DMS79 (cell line): ENCODE measurements at places on chromosomes 13 and 19.

GRCh38 chr19:42601811-42602443 is 7.2 kb upstream of the CEACAM8 start:
- DNase-seq: no peak

GRCh38 chr19:51903192-51903591 is 1.6 kb downstream of the ZNF649 start:
- DNase-seq: no peak

DNA sequence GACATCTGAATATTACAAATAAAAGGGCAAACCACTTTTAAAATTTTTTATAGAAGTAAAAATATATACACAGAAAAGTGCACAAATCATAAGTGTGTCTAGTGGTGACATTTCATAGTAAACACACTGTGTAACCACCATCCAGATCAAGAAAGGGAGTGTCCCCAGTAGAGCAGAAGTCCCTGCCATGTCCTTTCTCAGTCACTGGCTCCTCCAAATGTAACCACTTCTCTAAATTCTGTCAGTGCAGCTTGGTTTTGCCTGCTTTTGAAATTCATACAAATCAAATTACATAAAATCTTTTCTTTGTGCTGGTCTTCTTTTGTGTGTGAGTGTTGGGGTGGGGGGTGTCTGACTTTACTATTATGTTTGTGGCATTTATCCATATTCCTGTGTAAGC is 116.5 kb downstream of the RBM26 start:
- DNase-seq: no peak

GRCh38 chr13:75486146-75487062 is 4.4 kb upstream of the TBC1D4 start:
- DNase-seq: no peak

DNA sequence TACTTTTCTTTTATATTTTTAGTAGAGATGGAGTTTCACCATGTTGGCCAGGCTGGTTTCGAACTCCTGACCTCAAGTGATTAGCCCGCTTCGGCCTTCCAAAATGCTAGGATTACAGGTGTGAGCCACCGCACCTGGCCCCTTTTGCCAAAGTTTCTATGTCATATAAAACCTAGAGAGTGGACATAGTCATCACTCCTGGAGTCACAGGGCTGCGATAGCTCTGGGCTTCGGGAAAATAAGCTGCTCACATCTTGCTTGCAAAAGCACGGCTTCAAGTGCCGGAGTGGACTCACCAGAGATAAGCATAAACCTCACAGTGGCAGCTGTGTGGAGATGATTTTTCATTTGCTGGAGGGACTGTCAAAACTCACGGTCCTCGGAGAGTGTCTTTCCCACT is 171.2 kb downstream of the TEX29 start:
- no peak for DNase-seq

GRCh38 chr19:3124630-3125029 is 11.2 kb upstream of the GNA15 start:
- no peak for DNase-seq

DNA sequence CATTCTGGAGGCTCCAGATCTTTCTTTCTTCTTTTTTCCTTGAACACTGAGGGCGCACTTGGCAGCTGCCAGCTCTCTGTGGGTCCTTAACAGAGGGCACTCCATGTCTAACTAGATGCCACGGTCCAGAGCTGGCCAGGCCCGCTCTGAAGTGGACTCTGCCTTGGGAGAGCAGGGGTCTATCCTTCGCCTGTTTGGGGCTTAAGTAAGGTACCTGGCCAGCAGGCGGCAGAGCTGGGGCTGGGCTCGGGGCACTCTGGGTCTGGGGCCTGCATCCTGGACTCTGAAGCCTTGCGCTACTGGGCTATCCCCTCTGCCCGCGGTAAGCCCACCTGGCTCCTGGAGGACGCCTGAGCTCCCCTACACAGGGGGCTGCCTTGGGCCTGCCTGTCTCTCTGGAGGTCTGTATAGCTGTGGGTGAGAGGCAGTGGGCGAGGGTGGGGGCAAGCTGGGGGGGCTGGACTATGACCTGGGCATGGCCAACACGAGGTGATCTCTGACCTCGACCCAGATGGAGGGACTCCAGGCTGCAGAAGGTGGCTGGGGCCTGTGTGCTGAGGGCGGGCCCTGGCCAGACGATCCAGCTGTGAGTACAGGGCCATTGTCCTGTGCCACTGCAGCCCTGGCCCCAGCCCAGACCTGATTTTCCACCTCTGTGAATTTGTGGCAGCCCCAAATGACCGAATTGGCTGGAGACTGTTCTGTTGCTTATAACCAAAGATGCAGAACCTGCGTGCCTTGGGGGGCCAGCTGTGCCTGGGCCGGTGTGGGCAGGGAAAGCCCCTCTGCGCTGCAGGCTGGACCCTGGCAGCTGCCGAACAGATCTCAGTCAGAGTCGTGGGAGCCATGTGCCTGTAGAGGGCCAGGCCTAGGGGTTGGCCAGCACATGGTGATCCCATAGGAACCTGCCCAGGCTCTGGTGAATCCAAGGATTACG is 26.5 kb downstream of the CEBPG start:
- no peak for DNase-seq

DNA sequence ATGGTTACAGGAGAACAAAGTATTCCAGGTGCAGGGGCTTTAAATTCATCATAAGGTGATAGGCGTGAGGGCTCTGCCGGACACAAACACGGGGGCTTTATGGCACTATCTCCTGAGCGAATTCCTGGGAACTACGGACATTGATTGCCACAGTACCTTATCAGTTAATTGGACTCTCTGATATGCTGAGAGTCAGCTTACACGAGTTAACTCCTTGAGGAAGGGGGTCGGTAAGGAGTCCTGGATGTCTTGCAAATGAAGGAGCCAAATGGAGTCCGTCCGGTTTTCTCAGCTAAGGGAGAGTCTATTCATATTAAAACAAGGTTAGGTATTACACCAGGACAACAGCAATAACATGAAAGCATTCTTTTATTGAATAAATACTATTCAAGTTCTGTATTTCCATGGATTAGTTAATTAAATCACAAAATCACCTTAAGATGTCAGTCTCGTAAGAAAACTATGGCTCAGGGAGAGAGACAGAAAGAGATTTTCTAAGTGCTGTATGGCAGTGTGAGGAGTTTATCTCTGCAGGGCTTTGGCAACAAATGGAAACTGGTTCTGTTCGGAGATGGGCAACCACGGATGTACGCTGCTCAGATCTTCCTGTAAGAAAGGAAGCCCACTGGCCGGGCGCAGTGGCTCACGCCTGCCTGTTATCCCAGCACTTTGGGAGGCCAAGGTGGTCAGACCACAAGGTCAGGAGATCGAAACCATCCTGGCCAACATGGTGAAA is 26.2 kb upstream of the HIF3A start:
- no peak for DNase-seq

DNA sequence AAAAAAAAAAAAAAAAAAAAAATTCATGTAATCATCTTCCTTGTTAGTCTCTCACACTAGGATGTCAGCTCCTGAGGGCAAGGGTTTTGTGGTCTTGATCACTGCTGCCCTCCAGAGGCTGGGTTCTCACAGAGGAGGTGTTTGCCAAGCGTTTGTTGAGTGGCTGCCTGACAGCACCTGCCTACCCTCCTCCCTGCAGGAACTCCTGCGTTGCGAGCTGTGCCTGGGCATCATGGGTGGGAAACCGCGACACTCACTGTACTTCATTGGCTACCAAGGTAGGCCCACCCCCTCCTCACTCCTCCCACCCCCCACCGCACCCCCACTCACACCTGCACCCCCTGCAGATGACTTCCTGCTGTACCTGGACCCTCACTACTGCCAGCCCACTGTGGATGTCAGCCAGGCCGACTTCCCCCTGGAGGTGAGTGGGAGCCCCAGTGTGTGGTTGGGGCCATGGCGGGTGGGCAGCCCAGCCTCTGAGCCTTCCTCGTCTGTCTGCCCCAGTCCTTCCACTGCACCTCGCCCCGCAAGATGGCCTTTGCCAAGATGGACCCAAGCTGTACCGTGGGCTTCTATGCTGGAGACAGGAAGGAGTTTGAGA is 8.1 kb downstream of the ATG4D start:
- DNase-seq: no peak

DNA sequence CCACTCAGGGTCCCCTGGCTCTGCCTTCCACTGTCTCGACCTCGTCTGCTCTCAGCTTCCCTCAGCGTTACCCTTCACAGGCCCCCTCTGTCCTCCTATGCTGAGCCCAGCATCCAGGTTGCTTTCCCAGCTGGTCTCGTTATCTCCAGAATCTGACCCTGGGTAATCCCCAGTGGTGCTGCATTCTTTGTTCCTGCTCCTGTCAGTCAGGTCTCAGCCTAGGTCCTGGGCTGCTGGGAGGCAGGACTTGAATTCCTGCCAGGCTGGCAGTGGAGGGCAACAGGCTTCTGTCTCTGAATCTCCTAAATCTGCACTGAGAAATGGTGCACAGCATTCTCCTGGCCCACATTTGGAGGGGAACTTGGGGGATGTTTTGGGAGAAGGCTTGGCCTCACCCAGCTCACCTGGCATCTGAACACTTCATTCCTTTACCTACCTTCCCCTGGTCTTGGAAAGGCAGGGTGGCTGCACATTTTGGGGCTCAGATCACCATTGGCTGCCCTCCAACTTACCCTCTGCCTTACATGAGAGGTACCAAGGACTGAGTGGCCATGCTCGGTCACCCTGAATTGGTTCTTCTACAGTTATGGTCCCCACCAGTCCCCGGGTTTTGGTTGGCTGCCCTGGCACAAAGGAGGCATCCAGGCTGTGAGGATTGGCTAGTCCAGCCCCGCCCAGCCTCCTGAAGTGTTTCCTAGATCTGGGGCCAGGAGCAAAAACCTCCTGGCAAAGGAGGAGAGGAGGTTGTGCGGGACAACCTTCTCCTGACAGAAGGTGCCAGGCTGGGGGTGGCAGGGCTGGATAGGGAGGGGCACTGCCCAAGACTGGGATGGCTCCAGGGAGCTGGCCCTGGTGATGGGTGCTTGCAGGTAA is at the start of gene CYP4F8:
CYP4F8 (plus strand) TSS at position 712 of the 873 bp plus-strand sequence. CDS start 399 bp downstream, outside the sequence.
- no peak for DNase-seq

GRCh38 chr19:54211235-54211634 is 10.6 kb downstream of the RPS9 start:
- DNase-seq: no peak

DNA sequence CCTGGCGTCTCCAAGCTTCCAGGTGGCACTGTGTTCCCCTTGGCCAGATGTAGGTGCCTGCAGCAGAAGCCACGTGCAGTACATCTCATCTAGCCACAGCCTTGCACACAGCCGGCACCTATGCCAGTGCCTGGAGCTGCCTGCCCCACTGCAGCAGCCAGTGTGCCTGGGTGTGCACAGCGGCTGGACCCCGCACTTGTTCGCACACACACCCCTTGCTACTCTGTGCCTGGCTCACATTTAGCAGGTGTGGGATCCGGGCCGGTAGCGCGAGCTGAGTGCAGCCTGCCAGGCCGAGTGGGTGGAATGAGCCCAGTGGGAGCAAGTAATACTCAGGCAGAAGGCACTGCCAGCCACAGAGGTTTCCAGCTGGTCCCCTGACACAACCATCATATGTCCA is 26.9 kb upstream of the RBM26 start:
- no peak for DNase-seq

DNA sequence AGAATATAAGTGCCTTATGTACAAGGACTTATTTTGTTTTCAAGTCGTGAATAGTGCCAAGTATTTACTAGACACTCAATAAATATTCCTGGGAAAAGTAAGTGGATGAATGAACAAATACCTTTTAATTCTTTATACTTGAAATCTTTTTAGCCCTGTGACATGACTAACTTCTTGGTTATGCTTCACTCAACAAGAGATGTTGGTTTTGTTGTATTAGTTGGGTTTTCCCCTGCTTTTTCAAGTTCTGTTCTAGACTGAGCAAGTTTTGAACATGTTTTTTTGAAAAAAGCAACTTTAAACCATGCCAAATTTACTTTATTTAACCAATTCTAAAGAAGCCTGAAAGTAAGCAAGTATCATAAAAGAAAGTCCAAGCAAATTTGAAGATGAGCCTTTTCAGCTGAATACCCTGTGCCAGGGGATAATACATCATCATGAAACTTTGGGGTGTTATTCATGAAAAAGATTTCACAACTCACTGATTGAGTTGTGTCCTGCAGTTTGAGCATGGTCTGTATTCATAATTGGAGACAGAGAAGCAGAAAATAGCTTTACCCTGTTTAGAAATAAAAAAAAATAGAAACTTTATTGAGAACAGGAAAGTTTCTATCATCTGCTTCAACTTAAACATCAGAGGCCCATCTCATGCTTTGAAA is 11.1 kb downstream of the LMO7 start:
- no peak for DNase-seq

GRCh38 chr19:54271106-54271505 is 9.8 kb downstream of the LILRB2 start:
- DNase-seq: no peak

DNA sequence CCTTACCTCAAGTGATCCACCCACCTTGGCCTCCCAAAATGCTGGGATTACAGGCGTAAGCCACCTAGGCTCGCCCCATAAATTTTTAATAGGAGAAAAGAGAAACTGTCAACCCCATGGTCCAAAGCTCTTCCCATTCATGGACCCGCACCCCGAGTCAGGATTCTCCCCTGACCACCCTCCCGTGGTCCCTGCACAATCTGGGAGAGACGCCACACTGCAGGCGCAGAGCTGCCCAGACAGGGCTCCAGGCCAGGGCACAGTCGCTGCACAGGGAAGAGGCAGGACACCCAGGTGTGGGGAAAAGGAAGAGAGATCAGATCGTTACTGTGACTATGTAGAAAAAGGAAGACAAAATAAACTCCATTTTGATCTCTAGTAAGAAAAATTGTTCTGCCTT is 54.5 kb downstream of the ZNF93 start:
- no peak for DNase-seq

- DNase-seq: peak; percentile 35
Observed at GRCh38 chr19:15199661-15200552, 888 bp downstream of the NOTCH3 start.

GRCh38 chr19:1471010-1471514 is 8.0 kb downstream of the C19orf25 start:
- DNase-seq: no peak

- no peak for DNase-seq
Observed at GRCh38 chr19:38676023-38676877, 28.8 kb downstream of the ACTN4 start.

- DNase-seq: no peak
Observed at GRCh38 chr19:6828306-6828697, 55.8 kb downstream of the VAV1 start.

GRCh38 chr19:845707-846521 is 5.1 kb downstream of the PRTN3 start:
- no peak for DNase-seq

DNA sequence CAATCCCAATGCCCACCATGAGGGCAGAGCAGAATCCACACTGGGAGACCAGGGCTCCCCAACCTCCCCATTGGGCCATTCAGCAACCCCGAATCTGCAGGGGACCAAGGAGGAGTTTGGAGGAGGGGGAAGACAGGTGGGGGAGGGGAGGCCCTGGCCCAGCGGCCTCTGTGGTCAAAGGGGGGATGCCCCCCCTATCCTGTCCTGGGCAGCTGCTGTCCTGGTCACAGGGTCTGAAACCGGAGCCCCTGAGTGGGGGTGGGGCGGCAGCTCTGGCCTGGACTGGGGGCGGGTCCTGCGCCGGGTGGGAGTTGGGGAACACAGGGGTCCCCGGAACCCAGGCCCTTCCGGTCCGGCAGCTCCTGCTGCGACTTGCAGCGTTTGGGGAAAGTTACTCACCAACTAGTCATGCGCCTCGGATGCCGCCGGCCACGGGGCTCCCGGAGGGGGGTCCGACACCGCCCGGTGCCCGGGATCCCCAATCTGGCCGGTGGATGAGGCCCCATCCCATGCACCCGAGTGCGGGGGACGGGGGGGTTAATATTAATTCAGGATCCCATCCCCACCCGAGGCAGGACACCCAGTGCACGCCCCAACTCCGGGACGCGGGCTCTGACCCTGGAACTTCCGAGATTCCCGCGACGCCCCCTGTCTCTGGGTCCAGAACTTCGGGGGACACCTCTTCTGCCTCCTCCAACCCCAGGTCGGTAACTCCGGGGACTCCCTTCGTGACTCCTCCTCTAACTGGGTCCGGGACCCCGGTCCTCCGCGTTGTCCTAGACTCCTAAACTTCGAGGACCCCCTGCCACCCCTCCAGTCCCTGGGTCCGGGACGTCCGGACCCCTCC is 872 bp downstream of the HOMER3 start:
- DNase-seq: no peak
